Activated CD4-positive, alpha-beta T cell treated with anti-CD3 and anti-CD28 coated beads, Interleukin-2, amount 10 ng/mL, durations not matched to agents 7 days and 5 days (primary cell): ENCODE measurements at places on chromosomes 11 and 22.

GRCh38 chr11:78808923-78809322, 234.3 kb upstream of the NARS2 start:
- no peak for DNase-seq

DNA sequence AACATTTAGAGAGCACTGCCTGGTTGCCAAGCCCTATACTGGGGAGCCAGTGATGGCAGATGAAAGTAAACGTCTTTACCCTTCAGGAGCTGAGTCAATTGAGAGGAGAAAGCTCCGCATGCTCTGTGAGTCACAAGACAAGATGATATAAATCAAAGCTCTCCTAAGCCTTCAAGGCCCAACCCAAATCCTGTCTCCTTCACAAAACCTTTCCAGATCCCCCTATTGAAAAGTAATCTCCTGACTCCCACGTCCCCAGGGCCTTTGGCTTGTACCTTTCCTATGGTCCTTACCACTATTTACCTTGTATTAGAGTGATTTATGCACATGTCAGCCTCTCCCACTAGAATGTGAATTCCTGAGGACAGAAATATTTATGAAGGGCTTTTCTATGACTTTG, 230.1 kb upstream of the TENM4 start:
- no peak for DNase-seq

GRCh38 chr11:12868315-12869073, 140.6 kb upstream of the RASSF10 start:
- no peak for DNase-seq

- no peak for DNase-seq
Observed at GRCh38 chr11:67500831-67501715, 4.1 kb downstream of the PITPNM1 start.

- DNase-seq: no peak
Observed at GRCh38 chr11:96111308-96111707, 187.4 kb upstream of the MTMR2 start.

- no peak for DNase-seq
Observed at GRCh38 chr11:69307421-69307820, 13.5 kb downstream of the MYEOV start.

- no peak for DNase-seq
Observed at GRCh38 chr22:48711031-48711431, 1116.6 kb downstream of the BRD1 start.

DNA sequence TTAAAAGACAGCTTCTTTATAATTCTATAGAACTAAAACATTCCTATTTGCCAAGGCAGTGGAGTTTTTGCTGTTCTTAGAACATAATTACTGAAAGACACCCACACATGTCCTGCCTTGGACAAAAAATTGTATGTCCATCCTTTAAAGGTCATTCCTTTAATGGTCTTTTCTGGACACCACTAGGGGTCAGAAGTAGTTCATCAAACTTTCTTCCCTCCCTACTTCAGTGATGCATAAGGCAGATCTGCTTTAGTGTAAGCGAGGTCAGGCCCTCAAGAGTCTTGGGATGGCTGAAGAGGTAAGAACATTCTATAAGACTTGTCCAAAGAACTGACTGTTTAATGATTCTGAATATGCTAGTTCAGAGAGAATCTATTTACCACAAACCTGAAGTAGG, 4.3 kb upstream of the OR51V1 start:
- no peak for DNase-seq

- DNase-seq: no peak
Observed at GRCh38 chr11:46719543-46720218, 668 bp downstream of the F2 start.

DNA sequence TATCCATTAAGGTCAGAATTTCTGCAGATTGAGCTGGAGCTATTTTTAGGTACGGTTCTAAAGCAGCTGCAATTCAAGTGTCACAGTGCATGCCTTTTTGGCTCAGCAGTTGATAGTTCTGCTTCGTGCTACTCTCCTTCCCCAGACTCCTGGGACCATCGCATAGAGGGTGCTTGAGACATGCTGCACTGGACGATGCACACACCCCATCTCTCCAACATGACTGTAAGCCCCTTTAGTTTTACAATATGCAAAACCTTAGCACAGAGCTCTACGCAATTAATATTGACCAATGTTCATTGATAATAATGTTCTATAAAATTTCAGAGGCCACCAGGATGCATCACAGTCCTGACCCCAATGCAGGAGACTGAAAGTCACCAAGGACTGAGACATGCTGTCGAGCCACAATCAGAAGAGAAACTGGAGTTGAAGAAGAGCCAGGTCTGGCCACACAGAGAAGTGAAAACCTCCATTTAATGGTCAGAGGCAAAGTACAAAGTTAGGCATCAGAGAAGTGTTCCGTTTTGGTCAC, 120.9 kb upstream of the ZC3H12C start:
- DNase-seq: no peak

GRCh38 chr11:73141309-73142127, 600 bp downstream of the FCHSD2 start:
- peak; percentile 59 for DNase-seq

DNA sequence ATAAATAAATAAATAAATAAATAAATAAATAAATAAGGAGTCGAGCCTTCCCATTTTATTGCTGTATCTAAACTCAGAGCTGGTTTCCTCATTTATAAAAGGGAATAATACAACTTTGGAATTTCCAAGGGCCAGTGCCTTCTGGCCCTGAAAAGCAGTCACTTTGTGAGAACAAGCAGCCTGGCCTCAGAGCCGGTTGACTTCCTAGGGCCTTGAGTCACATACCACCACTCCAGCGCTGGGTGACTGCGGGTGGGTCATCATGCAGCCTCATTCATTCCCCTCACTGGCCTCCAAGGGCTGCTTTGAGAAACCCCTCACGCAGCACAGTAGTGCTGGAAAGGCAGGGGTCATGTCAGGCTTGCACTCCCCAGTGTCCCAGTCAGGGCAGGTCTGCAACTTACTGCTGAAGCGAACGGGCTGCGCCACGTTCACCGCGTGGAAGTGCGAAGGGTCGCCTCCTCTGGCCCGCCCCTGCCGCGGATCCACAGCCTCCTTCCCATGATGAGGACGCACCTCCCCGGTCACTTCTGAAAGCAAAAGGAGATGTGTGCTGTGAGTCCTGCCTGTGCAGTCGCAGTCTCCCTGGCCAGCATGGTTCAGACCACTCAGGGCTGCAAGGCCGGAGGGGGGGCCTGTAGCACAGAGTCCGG, 54.4 kb downstream of the DGCR2 start:
- no peak for DNase-seq

GRCh38 chr11:118635237-118635591, 27.8 kb downstream of the PHLDB1 start:
- no peak for DNase-seq
